ENCODE measurements at places on chromosomes 4 and X. TPM values are rescaled to one million over a fixed set of nuclear protein-coding genes. Genes with fewer than 3 reads are reported as not detected.

- DNase-seq = no peak
Measured at GRCh38 chr4:127309369-127310102, 323.2 kb upstream of the INTU start.

- DNase-seq = no peak
Measured at GRCh38 chr4:11866391-11866790, 437.7 kb upstream of the HS3ST1 start.

TLR7 gene
- 0.32 TPM for polyA plus RNA-seq

DNA sequence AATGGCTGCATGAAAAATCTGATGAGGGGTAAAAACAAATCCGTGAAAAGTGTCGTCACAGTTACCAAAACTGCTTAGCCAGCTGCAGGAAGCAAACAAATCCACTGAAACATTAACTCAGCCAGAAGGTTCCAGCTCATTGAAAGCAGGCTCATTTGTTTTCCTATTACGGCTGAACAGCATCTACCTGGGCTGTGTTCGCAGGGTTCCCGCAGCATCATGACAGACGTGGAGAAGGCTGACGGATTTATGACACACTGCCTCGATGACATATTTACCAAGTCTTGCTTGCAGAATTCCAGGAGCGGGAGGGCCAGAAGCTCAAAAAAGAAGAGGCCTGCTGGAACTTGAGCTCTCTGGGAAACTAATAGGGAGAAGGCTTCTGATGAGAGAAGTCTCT lies 781.1 kb downstream of the RAB28 start:
- peak; percentile 27 for DNase-seq

DNA sequence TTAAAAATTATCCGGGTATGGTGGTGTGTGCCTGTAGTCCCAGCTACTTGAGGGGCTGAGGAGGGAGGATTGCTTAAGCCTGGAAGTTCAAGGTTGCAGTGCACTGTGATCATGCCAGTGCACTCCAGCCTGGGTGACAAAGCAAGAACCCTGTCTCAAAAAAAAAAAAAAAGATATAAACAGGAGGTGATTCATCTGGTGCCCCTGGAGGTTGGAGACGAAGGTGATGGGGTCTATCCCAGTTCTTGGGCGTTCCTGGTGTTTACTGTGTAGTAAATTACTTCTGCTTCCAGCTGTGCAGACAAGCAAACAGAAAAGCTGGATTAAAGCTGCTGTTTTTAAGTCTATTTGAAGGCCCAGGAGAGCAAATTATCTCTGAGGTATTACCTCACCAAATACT lies 19.9 kb downstream of the GPKOW start:
- DNase-seq = no peak

DNA sequence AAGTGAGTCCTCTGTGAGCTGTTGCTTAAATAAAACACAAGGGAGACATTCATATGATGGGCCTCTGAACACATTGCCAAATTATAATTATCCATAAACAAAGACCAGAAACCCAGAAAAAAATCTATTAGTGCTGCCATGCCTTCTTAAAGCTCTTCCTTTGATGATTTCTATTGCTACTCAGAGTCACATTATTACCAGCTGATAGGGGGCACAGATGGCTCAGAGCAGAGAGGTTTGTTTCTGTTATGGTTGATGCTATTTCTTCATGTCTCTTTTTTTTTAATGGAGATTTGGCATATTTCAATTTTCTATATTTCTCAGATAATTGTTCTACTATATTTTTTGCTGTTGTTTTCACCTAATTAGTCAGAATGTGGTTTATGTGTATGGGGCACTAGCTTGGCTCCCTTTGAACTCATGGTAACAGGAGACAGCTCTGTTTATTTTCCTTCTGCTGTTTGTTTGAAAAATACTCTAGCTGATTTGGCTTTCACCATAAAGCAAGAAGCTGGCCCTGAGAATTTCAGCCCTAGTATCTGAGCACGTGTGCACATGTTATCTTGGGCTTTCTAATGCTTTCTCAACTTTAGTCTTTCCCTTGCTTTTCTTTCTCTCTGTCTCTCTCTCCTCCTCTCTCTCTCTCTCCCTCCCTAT lies 568.8 kb downstream of the PPARGC1A start:
- no peak for DNase-seq

ASB9 gene
- 13.5 TPM for polyA plus RNA-seq

DNA sequence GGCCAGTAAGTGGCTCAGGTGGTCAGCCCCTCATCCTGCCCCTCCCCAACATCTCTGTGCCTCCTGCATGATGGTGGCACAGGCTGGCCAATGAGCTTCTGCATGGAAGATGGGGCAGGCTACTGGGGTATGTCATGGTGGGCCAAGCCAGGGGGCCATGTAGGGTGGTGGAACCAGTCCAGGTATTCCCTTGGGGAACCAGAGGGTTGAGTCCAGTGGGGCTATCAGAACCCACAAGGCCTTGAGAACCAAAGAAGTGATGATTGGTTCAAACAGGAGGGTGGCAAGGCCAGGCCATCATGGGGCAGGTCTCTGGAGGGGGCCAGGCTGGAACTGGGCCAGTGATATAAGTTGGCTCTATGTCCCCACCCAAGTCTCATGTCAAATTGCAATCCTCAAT lies 18.8 kb upstream of the PPP2R2C start:
- DNase-seq = no peak

DNA sequence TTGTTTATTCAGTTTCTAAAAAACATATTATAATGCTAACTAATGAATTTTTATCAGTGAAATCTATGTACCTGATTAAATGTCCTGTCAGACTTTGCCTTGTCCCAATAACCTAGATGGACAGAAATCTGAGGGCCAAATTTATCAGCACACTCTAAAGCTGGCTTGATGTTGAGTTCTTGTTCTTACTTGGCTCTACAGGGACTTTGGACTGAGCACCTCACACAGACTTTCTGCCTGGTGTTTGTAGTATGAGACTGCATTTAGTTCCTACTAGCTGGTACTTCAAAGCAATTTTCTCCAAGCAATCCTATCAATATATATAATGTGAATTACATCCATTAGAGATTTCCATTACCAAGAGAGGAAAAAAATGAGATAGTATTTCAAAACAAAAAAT lies 37.8 kb downstream of the INTS12 start:
- DNase-seq = no peak

DNA sequence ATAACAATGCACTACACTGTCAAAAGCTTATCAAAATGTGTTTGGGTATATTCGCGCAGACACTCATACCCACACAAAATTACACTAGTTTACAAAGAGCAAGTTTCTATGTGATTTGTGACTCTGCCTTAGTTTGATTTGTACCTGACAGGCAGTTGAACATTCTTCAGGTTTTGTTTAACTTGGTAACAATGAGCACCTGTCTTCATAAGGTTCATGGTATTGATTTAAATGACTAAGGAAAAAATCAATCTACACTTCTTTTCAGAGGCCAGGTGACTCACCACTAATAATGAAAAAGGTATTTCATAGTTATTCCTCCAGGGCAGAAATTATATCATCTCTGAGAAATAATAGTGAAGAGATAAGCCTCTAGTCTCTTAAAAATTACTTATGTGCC lies 1114.6 kb upstream of the AGA start:
- DNase-seq = no peak

Measured in renal cortex interstitium (tissue), 15 donors.